ENCODE measurements at places on chromosomes 2 and 18.
A peak's percentile ranks its signal among the peaks of the same experiment; 100 is the strongest.

GRCh38 chr18:31634331-31634713, 42.6 kb downstream of the TTR start:
- DNase-seq = no peak

GRCh38 chr18:47248115-47248603, 3.3 kb downstream of the SKOR2 start:
- no peak for DNase-seq

- DNase-seq = no peak
Observed at GRCh38 chr2:220614064-220614463, 958.0 kb downstream of the EPHA4 start.

- no peak for DNase-seq
Observed at GRCh38 chr2:4053769-4054493, 350.6 kb downstream of the DCDC2C start.

- DNase-seq = peak; percentile 39
Observed at GRCh38 chr2:47076586-47077441, 78.3 kb downstream of the STPG4 start.

- no peak for DNase-seq
Observed at GRCh38 chr18:67651438-67651837, 134.9 kb upstream of the DSEL start.

- no peak for DNase-seq
Observed at GRCh38 chr2:43832457-43832856, 6.2 kb downstream of the ABCG5 start.

DNA sequence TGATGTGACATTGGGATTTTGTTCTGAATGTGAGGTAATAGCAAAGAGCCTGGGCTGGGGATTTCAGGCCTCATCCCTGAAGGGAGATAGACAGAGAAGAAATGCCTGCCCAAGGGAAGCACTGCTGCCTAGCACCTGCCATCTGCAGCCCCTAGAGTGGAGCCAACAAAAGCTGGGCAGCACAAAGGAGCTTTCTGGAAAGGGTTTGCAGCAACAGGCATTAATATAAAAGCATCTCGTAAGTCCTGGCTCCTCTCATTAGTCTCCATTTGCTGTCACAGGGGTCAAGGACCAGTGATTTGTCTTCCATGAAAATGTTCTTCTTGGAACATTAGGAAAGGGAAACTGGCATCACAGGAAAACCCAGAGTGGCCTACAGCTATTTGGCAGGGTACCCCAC, 157.2 kb upstream of the SLC14A2 start:
- DNase-seq = no peak

DNA sequence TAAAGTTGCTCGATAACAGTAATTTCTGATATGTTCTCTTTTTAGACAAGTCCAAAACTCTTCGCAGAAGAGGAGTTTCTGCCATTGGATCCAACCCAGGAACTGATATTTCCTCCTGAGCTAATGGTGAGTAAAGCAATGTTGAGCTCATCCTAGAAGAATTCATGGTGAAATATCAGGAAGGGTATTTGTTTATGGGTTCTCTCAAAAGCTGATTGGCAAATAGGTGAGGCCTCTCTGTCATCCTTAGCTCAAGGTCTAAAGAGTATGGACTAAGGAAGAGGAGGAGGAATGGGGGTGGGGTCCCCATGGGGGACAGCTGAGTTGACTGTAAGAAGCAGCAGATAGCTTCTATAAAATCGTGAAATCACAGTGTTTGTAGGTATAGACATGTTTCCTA, 18.2 kb downstream of the AOX1 start:
- no peak for DNase-seq

- DNase-seq = no peak
Observed at GRCh38 chr2:98572676-98573075, 35.6 kb downstream of the COA5 start.

DNA sequence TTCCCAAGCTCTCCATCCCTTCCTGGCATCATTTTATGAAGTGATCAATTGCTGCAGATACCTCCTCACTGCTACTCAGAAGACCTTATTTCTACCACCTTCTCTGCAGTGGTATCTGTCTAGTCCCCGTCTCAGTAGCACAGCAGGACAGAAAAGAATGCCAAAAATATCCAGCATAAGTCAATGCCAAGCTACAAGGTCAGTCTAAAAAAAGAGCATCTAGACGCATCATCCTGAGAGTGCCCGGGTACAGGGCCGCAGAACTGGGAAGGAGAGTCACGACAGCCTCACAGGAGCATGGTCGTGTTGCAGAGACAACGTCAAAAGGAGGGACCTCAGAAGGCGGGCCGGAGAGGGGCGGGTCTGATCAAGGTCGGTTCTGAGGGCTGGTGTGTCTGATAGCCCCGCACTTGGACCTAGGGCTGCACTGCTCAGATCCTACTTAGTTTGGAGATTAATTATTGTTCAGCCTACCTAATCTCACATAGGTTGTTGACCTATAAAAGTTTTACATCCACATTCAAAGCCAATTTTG, 24.3 kb upstream of the SNTG2 start:
- no peak for DNase-seq

DNA sequence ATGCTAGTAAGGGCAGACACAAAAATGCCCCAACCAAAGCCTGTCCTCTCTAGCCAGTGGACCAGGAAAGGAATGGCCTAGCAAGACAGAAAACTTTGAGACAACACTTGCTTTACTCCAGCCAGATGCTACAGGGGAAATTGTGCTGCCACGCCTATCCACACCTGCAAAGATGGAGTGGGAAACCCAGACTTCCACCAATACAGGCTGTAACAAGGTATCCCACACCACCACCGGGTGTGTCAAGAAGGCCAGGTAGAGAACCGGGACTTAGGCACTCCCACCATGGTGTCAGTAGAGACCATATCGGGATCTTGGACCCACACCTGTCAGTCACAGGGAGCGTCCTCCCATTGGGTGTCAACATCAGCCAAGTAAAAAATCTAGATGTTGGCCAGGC, 16.2 kb upstream of the ESPNL start:
- DNase-seq = no peak

GRCh38 chr2:39499336-39499735, 62.3 kb upstream of the MAP4K3 start:
- no peak for DNase-seq

- no peak for DNase-seq
Observed at GRCh38 chr2:163185160-163185559, 346.6 kb upstream of the KCNH7 start.

DNA sequence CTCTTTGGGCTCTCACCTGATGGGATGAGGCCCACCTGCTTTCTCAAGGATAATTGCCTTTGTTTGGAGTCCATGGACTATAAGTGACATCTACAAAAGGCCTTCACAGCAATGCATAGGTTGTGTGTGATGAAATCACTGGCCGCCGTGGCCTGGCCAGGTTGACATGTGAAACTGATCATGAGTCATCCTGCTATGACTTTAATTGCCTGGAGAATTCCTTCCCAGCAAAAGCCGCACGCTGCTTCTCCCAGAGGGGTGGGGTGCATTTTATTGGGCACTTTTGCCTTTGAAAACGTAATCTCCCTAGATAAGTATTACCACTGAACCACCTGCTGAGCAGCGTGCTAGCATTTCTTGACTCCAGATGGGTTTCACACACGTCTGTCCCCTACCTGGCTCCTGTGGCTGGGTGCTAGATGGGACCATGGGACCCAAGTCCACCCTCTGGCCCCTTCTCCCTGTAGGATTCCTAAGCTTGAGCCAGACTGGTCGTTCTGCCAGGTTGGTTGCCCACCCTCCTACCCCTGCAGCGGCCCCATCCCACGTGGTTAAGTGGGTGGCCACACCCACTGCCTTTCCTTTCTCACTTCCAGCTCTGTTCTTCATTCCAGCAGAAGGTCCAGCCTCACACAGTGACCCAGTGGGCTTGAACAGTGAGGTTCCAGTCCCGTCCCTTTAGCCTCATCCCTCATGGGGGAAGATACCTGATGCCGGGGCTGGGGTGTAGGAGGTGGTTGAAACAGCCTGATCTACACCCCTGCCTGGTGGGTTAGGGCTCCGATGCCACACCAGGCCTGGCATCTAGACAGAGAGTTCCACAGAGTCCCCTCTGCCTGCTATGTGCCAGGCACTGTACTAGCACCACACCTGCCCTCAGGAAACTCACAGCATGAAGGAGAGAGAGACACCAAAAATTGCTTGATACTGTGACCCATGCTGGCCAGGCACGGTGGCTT, 89.6 kb downstream of the GBX2 start:
- peak; percentile 81 for DNase-seq

- no peak for DNase-seq
Observed at GRCh38 chr2:24466871-24467870, 23.9 kb upstream of the NCOA1 start.

GRCh38 chr2:75954761-75955160, 244.0 kb upstream of the GCFC2 start:
- DNase-seq = no peak

GRCh38 chr2:53177327-53177726, 590.3 kb upstream of the CHAC2 start:
- DNase-seq = no peak

GRCh38 chr2:133484784-133485183, 83.5 kb downstream of the NCKAP5 start:
- no peak for DNase-seq

- no peak for DNase-seq
Observed at GRCh38 chr2:230586328-230586982, 126.2 kb upstream of the CAB39 start.

- DNase-seq = no peak
Observed at GRCh38 chr2:202847693-202848524, 23.7 kb downstream of the ICA1L start.

DNA sequence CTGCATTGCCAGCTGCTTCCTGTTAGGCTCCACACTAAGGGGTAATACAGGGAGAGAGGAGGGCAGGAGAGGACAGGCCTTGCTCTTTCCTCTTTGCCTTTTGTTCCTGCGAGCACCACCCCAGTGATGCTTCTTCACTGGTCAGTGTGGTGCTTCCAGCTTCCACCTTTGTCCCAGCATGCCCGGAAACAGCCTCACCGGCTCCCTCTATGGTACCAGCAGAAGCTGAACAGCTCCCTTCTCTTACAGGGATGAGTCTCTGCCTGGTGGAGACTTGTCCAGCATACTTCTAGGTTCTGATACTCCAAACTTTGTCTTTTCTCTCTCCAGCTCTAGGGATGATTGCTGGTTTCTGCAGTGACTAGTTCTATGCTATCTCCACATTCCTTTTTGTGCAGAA, 413.3 kb downstream of the TSN start:
- DNase-seq = no peak

GRCh38 chr2:9030190-9030589, 26.7 kb upstream of the MBOAT2 start:
- no peak for DNase-seq

Data from transverse colon (tissue), 4 donors.